Umbilical cord (tissue), 2 donors: ENCODE measurements at places on chromosomes 4 and X.

DNA sequence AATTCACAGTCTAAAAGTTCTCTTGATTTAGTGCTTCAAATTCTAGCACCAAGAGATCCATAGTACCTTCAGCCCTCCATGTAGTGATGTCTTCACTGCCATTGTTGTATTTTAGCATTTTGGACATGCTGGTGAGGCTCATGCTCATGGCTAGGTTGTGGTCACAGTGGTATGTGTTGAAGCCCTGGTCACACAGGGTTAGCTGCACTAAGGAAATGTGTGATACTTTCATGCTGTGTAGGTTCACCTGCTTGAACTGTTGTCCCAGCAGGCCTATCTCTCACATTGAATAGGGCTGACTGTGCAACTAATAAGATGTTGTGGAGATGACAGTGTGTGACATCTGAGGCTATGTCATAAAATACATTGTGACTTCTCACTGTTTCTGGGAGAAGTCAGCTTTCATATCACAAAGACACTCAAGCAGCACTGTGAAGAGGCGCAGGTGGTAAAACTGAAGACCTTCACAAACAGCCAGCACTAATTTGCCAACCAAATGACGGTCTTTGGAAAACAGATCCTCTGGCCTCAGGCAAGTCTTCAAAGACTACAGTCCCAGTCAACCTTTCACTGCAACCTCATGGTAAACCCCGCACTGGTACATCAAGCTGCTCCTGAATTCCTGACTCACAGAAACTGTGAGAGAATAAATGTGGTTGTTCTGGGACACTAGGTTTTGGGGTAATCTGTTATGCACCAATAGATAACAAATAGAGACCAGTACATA lies 17.4 kb upstream of the ADH4 start:
- no peak for DNase-seq

- no peak for DNase-seq
These were observed 77.3 kb upstream of the IGSF1 start for GRCh38 chrX:131366407-131366806.

GRCh38 chrX:8688776-8689175 lies 43.2 kb downstream of the ANOS1 start:
- DNase-seq, result no peak

- DNase-seq, result peak; percentile 22
These were observed 69.6 kb upstream of the C4orf50 start for GRCh38 chr4:6087669-6088341.

- DNase-seq, result no peak
These were observed 208.8 kb downstream of the UGT8 start for GRCh38 chr4:114807357-114807756.

DNA sequence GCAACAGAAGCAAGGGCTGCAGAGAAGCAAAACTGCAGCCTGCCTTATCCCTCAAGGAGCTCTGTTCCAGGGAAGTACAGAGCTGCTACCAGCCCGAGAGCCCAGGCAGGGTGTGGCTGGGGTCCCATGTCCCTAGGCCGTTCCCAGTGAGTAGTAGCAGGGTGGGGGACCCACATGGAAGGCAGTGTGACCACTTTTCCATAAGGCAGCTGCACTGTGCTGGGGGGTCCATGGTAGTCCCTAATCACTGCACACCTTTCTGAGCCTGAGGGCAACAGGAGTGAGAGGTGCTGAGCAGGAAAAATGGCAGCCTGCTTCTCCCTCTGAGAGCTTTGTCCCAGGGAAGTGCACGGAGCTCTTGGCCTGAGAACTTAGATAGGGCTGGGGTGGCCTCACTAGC lies 135.9 kb downstream of the SH3BGRL start:
- DNase-seq, result no peak

DNA sequence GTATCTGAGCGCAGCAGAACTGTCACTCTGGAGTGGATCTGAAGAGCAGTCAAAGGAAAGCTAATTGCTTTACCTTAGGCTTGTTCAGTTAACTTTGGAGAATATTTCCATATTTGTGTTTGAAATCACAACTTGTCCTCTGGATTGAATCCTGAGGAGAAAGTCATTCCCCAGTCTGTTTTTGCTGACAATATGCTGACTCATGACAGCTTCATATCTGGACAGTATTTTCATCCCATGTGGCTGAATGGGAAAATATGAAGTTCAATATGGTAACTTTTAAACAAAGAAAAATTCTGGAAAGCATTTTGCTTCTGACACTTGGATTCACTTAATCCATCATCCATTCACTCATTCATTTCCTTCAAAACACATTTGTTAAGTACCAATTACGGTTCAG lies 46.3 kb upstream of the MAGEC3 start:
- no peak for DNase-seq
